H54 (cell line): ENCODE measurements at places on chromosomes 1 and 21.

DNA sequence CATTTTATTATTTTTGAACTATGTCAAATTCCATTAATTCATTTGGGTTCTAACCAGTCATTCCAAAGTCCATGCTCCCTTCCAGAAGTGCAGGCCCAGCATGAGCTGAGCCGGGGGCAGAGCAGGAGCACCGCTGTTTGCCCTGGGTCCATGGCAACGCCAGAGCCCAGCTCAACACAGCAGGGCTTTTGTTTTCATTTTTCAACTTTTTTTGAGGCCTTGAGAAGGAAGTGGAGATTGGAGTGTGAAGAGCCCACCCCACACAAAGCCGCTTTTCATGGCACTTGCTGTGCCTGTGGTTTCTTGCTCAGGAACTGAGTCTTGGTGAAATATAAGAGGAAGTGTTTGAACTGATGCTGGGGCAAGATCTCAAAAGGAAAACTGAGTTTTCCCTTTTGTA lies 13.2 kb upstream of the PRMT2 start:
- no peak for DNase-seq

DNA sequence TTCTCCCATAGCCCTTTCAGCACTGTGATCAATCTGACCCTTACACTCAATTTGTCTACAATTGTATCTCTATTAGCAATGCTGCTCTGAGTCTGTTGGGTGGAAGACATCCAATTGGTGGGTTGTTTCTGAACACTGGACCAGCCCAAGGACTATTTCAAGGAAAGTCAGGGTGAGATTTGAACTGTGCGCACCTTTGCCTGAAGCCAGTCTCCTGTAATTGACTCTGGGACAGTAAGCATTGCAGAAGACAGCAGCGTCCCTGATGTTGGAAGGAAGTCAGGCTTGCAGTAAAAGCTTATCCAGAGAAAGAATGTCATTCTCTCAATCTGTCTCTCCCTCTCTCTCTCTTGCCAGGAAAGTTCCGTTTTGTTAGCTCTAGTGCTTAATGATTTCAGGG lies 233.9 kb downstream of the KIF26B start:
- no peak for DNase-seq

DNA sequence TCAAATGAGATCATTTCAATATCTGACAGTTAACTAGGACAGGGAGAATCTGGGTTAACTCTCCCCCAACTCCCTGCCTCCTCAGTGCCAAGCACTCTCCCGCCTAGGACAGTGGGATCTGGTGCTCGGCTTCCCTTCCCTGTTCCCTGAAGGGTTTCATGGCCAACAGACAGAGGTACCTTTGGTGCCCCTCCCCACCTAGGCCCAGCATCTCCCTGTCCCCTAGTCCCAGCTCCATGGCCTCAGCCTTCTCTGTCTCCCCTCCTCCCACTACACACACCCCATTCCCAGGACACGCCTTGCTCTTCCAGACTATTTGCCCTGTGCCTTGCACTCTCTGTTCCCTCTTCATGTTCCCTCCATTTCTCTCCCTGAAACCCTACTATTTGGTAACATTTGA lies 77.1 kb downstream of the CD247 start:
- DNase-seq: no peak

DNA sequence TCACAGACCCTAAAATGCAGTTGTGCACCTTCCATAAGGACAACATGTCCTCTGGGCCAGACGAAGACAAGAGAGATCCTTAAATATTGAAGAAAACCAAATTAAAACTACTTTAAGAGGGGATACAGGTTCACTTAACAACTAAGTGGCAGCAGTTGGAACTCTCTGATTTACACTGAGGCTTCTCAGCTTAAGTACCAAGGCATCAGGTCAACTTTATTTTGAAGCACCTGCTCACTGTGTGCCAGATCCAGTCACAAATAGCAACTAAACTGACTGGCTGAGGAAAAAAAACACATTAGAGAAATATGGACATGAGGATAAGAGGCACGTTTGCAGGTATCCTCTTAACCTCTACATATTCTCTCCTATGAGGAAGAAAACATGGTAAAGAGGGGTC lies 33.2 kb downstream of the SLC35D1 start:
- DNase-seq: no peak

DNA sequence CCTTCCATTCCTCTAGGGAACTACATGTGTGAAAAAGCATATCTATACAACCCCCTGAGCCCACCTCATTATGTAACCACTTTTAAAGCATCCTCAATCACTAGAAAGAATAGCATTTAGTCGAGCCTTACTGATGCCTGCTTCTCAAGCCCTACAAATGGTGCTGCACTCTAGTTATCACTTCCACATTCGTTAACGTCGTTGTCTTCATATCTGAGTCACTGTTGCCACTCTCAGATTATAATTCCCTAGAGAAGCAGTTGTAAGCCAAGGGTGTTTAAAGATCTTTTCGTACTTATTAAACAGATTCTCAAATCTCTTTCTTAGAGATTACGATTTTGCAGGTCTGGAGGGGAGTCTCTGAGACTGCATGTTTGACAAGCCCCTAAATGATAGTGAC lies 16.5 kb downstream of the ATP1B1 start:
- DNase-seq: no peak

DNA sequence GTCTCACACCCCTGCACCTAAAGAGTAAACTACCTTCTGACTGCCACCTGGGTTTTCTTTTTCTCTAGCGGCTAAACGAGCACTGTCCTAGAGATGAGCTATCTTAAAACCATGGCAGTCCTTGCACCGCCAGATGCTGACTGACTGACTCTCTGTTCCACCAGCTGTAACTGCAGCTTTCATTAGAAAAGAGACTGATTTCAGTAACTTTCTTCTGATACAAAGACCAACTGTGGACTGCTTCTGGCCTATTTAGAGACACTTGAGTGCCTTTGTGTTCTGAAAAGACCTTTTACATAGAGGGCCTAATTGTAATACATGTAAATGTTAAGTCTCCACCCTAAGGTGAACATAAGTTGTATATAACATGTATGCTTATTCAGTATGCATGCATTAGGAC lies 152.5 kb downstream of the DISC1 start:
- DNase-seq: no peak
